ENCODE measurements at places on chromosomes 6 and 20.

- DNase-seq, result no peak
These were observed 27.4 kb upstream of the SLC24A3 start for GRCh38 chr20:19185083-19185482.

GRCh38 chr6:34027445-34027936, 118.4 kb downstream of the GRM4 start:
- DNase-seq, result peak; percentile 41

DNA sequence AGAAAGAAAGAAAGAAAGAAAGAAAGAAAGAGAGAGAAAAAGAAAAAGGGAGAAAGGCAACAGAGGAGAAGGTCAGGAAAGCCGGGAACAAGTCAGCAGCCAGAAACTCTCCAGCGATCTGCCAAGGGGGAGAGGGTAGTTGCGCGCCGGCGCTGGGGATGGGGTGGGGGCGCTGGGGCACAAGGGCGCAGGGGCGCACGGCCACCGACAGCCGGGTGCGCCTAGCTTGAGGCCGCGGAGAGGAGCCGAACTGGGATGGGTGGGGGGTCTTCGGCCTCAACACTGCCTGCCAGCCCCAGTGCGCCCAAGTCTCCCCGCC, 533 bp upstream of the RSPO3 start:
- DNase-seq, result no peak

- DNase-seq, result no peak
These were observed 26.8 kb upstream of the DDR1 start for GRCh38 chr6:30857549-30857948.

DNA sequence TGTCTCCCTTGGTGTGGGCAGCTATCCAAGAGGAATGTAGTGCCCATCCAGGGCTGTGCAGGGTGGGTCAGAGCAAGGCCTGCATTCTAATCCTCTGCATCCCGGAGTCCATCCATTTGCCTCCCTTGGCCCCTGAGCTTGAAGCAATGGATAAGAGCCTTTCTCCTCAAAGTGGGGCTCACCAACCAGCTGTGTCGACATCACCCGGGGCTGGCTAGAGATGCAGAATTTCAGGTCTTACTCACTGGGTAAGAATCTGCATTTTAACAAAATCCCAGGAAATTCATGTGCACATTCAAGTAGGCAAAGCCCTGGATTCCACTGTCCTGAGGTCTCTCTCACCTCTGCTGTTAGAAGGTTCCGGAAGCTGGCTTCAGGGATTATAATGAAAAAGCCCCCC, 95.3 kb downstream of the MDGA1 start:
- DNase-seq, result no peak

- no peak for DNase-seq
These were observed 3.7 kb upstream of the OLIG3 start for GRCh38 chr6:137497721-137498463.

DNA sequence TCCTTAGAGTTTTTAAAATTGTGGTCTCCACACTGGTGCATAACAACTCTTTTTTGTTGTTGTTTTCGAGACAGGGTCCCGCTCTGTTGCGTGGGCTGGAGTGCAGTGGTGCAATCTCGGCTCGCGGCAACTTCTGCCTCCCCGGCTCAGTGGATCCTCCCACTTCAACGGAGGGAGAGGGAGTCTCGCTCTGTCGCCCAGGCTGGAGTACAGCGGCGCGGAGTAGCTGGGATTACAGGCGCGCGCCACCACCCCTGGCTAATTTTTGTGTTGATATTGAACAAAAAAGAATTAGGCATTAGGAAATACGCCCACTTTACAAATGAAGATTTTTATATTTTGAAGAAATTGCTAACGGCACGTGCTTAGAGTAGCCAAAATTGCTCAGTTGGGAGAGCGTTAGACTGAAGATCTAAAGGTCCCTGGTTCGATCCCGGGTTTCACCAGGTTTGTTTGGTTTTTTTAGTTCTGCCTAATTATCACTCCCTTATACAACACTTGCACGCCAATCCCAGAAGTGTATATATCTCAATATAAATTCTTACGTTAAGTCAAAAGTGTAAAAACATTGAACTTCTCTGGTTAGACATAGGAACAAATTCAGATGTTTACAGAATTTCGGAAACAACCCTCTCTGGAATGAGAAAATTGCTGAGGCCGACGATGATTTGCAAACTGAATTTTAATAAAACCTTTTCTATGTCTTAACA, 159.6 kb downstream of the TRIM27 start:
- no peak for DNase-seq

DNA sequence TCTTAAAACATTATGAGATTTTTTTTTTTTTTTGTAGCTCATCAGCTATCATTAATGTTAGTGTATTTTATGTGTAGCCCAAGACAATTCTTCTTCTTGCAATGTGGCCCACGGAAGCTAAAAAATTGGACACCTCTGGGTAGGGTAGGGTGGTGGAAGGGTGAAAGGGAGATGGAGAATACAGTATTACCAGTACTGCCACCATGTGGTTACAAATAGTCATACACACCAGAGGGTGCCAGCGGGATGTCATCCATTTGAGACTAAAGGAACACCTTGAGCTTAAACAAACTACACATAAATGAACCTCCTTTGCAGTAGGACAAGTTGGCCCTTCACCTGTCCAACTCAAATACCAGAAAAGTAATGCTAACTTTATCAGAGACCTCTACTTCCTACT, 601.9 kb downstream of the HTR1B start:
- no peak for DNase-seq

DNA sequence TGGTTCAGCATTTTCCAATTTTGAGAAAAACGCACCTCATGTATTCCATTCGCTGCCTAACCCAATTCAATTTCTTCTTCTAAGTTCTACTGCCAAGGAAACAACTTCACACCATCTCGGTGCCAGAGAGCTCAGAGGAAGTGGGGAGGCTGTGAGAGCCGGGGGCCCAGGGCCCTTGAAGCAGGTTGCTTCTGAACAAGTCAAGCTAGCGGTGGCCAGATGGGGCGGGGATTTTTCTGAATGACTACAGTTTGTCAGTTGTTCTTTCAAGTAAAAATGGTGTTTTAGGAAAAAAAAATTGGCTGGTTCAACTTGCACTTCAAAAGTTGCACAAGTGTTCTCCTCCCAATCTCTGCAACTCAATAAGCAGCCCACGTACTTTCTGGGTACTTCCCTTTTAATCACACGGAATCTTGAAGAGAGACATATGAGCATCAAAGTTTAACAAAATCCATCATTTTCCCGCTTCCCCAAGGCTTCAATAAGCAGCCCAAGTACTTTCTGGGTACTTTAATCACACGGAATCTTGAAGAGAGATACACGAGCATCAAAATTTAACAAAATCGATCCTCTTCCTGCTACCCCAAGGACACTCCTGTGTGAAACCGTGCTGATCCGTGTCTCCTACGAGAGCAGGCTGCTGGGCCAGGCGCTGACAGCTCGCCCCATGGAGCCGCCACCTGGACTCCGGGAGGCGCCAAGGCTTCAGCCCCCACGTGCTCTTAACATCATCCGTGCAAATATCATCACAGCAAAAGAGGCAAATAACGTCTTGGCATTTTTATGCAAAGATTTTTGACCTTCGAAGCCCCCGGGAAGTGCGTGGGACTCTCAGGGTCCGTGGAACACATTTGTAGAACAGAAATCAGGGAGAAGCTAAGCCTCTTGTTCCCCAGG, 186.7 kb upstream of the PDE10A start:
- DNase-seq, result no peak

DNA sequence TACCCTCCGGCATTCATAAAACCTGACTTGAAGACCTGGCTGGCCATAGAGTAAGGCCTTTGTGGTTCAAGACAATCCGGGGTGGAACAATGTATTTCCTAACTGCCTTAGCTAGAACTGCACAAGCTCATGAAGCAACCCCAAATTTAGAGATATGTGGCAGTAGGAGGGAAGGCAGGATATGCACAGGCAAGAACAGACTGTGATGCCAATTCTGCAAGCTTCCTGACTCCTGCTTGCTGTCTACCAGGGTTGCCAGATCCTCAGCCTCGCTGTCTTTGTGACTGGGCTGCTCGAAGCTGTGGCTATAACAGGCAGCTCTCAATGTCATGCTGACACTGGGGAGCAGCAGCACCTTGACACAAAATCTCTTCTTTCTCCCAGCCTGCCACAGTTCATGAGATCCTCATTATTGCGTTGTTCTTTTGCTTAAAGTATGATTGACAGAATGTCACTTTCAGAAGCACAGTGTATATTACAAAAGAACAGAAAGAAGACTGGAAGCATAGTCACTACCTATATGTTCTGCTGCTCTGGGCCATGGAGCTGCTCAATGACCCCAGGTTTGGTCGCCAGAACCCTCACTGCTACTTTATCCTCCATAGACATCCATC, 18.3 kb upstream of the SHLD1 start:
- peak; percentile 27 for DNase-seq

GRCh38 chr6:149887343-149887742, 10.6 kb downstream of the RAET1E start:
- DNase-seq, result no peak

- DNase-seq, result no peak
These were observed 23.5 kb downstream of the ILRUN start for GRCh38 chr6:34673064-34673463.

DNA sequence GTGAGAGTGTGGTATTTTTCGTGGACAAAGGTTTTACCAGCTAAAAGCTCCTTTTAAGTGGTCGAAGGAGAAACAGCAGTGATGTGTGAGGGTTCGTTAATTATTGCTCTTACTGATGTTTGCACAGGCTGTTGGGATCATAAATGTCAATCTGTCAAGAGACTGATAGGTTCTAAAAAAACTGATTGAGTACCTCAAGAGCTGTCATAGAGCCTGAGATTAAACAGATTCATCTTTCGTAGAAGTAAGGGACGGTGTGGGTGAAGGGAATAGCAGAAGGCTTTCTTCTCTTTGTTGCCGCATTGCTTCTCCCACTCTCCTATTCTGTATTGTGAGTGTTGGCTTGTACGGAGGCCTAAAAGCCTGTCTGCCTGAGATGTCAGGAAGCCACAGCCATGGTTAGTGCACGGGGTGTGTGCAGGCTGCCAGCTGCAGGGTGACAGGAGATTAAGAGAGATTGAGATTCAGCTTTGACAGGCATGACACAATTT, 291.0 kb downstream of the ZFAND3 start:
- DNase-seq, result peak; percentile 76

DNA sequence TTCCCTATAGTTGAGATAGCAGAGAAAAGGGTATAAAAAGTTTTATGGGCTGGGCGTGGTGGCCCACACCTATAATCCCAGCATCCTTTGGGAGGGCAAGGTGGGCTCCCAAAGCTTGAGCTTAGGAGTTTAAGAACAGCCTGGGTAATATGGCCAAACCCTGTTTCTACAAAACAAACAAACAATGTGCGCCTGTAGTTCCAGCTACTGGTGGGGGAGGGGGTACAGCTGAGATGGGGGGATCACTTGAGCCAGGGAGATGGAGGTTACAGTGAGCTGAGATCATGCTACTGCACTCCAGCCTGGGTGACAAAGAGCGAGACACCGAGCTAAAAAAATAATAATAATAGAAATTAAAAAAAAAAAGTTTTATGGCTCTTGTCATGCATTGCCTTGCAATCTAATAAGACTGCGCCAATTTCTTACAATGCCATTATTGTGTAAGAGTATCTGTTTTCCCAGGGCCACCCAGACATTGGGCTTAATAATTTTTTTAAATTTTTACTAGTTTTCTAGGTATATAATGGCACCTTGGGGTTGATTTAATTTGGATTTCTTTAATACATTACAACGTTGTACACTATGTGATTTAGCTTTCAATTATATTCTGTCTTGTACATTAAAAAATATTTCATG, 3.9 kb downstream of the ACSS2 start:
- DNase-seq, result peak; percentile 64

DNA sequence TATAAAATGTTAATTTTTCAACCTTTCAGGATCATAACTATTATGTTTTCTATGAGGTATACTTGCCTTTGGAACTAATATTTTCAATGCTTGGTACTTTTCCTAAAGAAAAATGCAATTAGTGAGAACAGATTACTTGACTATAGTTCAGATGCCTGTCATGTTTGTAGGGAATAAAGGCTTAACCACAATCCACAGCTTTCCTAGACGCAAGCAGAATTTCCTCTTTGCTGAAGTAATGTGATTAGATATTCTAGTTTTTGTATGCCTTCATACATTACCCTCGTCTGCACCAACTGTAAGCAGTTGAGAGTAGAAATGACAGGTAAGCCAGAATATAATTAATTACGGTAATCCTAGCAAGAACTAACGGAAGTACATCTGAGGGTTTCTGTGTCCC, 581.4 kb upstream of the MMS22L start:
- DNase-seq, result no peak

GRCh38 chr6:3384241-3385143, 72.4 kb downstream of the SLC22A23 start:
- no peak for DNase-seq

DNA sequence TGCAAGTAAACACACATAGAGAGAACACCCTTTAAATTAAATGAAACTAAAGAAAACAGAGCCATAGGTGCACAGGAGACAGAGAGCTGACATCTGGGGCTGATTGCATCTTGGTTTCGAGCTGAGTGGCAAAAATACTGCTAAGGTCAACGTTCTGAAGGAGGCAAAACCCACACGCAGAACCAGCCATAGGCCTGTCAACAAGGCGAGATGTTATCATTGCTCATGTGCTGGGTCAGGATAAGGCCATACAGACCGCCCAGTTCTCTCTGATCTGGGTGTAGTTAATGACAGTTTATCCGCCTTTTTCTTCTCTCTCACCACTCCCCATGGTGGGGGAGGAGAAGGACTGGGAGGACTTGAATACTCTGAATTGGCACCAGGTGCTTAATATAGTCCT, 4.5 kb upstream of the FAM110A start:
- DNase-seq, result no peak

GRCh38 chr6:149208134-149208601, 109.3 kb upstream of the TAB2 start:
- no peak for DNase-seq

GRCh38 chr6:22367346-22367745, 70.5 kb upstream of the PRL start:
- no peak for DNase-seq

DNA sequence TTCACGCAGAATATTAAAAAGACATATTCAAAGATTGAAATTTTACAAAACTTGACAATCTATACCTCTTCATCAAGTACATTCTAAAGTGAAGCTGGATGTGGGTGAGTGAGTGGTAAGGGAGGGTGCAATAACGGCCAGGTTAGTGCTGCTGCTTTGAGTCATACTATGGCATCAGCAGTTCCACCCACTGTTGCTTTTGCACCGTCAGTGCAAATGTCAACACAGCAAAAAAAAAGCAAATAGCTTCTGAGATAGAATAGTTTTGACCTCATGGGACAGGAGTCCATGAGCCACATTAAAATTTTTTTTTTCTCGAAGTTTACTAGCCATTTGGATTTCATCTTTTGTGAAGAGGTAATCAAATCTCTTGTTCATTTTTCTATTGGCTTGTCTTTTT, 31.8 kb downstream of the PSMF1 start:
- peak; percentile 16 for DNase-seq

GRCh38 chr20:51037532-51038115, 14.7 kb upstream of the KCNG1 start:
- peak; percentile 56 for DNase-seq

All from head of caudate nucleus (tissue), 42 donors.